DND-41 (cell line): ENCODE measurements at places on chromosomes 12 and 14.

DNA sequence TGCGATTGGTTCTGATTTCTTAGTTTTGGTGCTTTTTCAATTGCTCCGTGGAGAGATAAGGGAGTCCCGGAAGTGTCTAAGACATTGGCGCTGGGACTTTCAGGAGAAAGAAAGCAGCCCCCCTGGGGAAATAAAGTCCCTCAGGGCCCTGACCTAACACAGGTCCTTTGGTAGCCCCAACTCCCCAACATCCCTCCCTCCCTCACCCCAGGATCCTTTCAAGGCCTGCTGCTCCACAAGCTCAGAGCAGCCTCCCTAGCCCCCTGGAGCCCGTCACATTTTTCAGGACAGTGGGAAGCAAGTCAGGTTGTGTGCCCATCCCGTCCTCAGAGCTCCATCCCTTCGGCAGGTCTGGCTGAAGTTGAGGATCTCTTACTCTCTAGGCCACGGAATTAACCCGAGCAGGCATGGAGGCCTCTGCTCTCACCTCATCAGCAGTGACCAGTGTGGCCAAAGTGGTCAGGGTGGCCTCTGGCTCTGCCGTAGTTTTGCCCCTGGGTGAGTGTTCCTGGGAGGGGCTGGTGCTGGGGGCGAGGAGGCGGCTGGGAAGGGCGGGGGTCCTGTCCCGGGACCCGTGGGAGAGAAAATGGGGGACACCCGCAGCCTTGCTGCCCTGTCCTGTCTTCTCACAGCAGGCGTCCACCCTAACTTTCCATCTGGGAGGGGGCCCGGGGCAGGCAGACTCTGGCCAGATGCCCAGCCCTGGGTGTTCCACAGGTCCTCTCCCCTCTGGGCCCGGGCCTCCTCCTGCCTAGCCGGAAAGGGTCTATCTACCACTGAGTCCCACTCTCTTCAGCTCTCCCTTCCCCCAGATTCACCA, 950 bp downstream of the IFI27 start:
- DNase-seq: no peak

DNA sequence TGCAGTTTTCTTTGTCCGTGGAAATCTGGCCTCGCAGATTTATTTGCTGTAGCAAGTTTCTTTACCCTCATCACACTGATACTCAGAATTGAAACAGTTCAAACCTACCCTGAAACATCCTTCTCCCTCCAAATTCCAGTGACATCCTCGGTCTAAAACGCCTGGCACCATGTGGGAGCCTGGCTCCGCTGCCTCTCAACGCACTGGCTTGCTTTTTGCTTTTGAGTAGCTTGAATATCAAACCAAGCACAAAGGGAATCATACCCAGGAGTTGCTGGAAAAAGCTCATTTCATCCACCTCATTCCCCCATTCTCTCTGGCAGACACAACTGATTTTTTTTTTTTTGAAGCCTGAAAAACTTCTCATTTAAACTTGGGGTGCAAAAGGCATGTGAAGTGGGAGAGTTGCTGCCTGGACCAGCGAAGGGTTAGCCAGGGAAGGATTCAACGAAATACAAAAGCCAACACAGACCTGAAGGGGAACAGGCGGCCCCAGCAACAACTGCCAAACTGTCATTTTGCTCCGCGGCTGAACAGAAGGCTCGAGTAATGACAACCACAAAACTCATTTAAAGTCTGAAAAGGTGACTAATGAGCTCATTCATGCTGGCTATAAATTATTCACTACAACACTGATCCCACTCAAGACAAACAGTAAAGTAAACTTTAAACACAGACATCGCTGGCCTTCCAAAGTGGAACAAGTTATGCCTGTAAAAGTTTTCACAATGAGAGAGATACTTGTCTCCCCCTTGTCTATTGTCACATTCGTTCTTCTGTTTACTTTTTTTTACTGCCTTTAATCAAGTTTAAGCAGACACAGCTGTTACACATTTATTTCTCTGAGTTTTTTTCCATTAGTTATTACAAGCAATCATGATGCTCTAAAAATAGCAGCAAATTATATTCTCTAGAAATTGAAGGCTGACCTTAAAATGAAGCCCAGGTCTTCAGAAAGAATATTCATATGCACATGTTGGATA, 12.5 kb upstream of the FOXN3 start:
- DNase-seq: peak; percentile 81

DNA sequence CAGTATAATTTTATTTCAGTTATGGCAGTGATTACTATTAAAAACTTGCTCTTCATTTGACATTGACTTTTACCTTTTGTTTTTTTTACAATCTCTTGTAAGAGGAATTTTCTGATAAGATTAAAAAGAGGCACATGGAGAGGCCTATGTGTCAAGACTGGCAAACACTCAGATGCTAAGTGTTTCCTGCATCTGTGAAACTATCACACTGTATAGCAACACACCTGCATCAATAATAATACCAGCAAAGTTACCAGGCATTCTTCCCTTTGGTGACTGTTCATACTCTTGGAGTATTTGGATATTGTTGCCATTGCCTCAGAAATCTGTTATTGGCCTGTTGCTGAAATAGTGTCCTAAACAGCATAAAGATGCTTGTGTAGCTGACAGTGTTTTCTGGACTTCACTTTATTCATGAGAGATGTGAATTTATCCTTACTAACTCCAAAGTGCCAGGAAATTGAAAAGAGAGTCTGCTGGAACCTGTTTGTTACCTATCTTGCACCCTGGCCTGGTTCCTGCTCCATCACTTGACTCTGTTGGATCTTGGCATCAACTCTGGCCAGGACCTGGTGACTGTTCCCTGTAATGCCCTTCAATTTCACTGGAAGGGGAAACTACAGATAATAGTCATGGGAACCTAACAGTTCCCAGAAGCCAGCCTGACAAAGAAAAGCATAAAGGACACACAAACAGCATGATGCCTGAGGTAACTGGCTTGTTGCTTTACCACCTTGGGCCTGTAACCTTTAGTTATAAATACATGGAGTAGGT, 19.8 kb downstream of the SLC16A7 start:
- DNase-seq: no peak

- no peak for DNase-seq
Observed at GRCh38 chr12:34016361-34016760, 5.9 kb upstream of the ALG10 start.

- DNase-seq: no peak
Observed at GRCh38 chr12:7450667-7451066, 6.7 kb upstream of the CD163L1 start.

DNA sequence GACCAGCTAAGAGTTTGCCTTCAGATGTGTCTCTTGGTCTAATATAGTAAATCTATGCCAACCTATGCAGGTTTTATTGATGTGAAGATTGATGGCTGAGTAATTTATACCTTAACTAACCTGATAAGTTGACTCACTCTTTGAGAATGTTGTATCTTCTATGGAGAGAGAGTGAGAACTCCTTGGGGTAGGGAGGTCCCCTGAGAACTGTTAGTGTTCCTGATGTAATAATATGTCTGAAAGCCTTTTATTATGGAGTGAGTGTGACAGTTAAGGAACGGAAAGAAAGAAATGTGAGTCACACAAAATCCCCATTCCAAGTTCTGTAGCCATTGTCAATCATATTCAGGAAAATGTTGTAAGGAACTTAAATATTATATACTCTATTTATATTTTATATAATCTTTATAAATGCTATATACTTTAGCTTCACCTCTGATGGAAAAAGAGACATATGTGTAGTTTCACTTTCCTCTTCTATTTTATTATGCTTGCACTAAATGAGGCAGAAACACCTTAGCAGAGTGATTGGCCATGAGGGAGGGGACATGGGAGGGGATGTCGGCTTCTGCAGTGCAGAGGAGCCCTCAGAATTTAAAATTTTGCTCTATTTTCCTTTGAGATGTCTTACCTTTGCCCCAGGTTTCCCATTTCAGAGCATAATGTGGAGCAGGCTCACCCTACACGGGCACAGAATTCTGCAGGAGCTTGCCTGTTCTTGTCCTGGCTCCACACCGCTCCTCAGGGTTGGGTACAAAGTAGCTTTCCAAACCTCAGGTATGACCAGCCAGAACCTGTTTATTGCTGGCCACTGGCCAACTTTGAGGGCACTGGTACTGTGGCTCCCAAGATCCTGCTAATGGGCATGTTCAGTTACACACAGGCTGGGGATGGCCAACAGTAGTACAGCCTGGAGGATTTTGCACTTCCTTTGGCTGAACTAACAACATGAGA, 57.7 kb downstream of the ARF6 start:
- DNase-seq: no peak

DNA sequence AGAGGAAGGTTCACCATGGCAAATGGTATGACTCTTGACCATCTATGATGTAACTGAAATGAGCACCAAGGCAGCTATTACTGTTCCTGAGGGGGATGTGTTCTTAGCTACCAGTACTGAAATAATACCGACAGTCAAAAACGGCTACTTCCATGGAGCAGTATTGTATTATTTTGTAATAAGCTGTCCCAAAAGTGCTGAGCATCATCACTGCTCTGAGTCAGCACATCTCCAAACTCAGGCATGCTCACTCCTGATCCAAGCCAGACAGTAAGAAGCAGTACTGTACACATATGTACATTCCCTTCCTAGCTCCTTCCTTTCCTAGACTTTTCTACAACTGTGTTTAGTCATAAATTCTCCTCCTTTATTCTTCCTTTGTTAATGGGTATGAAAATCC, 8.6 kb downstream of the VTI1B start:
- no peak for DNase-seq

GRCh38 chr12:11661491-11662089, 12.1 kb downstream of the ETV6 start:
- DNase-seq: no peak

DNA sequence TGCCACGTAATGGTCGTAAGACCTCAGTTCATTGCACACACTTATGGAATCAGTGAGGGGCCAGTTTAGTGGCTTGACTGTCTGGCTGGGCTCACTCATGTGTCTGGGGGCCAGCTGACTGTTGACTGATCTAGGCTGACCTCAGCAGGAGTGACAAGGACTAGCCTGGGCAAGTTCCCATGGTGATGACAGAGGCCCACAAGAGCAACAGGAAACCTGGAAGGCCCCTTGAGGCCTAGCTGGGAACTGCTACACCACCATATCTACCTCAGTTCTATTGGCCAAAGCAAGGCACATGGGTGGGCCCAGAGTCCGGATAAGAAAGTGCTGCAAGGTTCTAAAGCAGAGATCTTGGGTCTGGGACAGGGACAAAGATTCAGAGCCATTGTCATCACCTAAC, 21.3 kb upstream of the RFLNA start:
- DNase-seq: peak; percentile 27

GRCh38 chr12:62774794-62775193, 160.2 kb downstream of the PPM1H start:
- no peak for DNase-seq

GRCh38 chr12:47689215-47689614, 16.6 kb downstream of the RPAP3 start:
- DNase-seq: no peak

DNA sequence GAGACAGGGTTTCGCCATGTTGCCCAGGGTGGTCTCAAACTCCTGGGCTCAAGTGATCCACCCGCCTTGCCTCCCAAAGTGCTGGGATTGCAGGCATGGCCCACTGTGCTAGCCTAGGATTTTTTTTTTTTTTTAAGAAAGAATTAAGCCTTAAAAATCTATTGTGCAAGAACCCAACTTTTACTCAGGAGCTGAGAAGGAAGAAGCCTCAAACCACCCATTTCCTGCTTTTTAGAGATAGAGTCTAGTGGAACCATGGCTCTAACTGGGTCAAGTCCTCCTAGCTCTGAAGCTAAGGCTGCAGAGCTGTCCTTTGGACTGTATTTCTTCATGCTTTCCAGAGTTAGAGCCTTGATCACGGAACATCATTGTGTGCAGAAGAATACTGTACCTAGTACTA, 1.3 kb upstream of the TSFM start:
- DNase-seq: no peak

DNA sequence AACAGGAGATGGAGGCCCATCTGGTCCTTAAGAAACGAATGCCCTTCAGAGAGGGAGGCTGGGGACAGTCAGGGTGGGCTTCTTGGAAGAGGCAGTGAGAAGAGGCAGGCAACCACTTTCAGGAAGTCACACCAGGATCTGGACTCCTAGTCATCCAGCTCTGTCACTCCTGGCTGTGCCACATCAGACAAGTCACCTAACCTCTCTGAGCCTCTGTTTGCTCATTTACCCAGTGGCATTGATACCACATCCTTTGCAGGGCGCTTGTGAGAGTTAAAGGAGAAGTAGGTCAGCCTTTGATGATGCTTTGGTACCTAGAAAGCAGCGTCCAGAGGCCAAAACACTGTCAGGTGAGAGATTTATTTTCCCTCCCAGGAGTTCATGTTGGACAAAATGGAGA, 11.1 kb downstream of the CCDC197 start:
- DNase-seq: no peak

DNA sequence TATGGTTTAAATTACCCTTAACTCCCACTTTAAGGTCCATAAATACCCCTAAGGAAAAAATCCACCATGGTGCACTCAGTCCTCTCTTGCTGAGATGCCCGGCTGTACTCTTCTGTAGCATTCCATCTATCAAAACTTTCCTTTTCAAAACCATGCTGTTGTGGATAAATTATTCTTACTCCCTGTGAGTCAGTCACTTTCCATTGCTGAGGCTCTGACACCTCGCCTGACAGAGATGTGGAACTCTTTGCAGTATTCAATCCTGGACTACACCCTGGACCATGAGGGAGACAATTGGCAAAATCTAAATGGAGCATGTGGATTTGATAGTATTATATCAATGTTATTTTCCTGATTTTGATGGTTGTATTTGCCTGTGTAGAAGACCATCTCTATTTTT, 49.1 kb downstream of the AVPR1A start:
- no peak for DNase-seq

DNA sequence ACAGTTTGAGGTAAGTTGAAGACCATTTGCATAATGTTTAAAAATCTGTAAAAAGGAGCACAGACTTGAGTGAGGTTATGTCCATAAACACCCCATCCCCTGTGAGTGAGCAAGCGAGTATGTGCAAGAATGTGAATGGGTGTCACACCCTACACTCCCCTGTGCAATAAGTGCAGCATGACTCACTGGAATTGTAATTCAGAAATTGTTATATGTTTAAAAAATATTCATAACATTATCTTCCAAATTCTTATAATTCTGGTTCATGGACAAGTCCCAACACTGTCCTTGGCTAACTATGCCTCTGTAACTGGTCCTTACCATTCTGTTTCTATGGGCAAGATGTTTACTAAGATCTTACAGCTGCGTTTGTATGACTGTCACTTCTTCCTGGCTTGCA, 207.8 kb upstream of the FAR2 start:
- DNase-seq: no peak

DNA sequence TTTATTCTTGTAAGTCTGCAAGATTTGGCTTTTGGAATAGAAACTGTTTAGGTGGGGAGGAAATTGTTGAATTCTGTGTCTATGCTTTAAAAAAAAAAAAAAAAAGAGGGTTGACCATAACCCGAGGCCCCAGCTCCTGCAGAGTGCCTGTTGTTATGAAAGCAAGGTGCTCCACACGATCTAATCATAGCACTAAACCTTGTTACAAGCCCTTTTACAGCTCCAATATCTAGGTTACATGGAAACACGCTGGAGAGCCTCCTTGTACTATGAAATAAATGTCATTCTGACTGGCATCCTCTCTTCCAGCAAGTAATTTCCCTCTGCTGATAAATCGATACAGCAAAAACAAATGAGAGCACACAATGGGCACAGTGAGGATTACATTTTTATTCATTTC, 303.1 kb upstream of the SOX5 start:
- DNase-seq: no peak

GRCh38 chr12:26133521-26133920, 8.7 kb upstream of the BHLHE41 start:
- DNase-seq: no peak

GRCh38 chr12:93468008-93468371, 676 bp downstream of the MRPL42 start:
- no peak for DNase-seq
